ENCODE measurements at places on chromosomes 7 and 10.
A peak's percentile ranks its signal among the peaks of the same experiment; 100 is the strongest.

DNA sequence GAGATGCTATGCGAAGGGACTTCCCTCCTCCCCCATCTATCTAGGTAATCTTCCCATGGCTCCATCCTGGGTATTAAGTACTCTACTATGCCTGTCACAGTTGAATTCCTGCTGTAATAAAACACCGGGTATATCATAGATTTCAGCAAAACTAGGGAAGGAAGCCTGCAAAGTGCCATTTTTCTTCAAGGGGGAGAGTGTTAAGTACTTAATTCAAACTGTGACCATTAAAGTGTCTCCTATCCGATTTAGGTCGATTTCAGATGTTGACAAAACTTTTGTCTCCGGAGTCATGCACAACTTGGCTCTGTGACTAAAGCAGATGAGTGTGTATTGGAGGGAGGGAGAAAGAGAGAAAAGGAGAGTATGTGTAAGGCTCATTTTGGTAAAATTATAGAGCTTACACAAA lies 4.6 kb downstream of the HOXA4 start:
- DNase-seq = no peak

- DNase-seq = no peak
Observed at GRCh38 chr7:117319181-117319580, 3.7 kb downstream of the WNT2 start.

GRCh38 chr10:11551916-11552602 lies 59.4 kb downstream of the USP6NL start:
- no peak for DNase-seq

- no peak for DNase-seq
Observed at GRCh38 chr7:131021460-131021859, 287.5 kb upstream of the KLF14 start.

GRCh38 chr10:116674901-116675423 lies 54.2 kb downstream of the PNLIPRP2 start:
- DNase-seq = no peak

DNA sequence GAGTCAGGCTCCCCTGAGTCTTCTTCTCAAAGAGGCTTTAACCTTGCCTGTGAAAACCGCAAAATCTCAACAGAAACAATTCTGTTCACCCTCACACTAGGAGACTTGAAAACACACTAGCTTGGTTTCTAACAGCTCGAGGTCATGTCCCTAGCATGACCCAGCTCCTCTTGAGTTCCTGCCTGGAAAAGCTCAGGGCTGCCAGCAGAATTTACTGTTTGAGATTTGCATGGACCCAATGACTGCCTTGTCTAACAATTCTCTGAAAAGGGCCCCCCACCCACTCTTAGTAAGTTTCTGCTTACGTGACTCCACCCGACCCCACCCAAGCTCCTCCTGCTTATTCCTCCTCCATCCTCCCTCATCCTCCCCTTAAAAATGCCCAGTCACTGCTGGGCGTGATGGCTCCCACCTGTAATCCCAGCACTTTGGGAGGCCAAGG lies 85.1 kb upstream of the KMT2C start:
- DNase-seq = no peak

DNA sequence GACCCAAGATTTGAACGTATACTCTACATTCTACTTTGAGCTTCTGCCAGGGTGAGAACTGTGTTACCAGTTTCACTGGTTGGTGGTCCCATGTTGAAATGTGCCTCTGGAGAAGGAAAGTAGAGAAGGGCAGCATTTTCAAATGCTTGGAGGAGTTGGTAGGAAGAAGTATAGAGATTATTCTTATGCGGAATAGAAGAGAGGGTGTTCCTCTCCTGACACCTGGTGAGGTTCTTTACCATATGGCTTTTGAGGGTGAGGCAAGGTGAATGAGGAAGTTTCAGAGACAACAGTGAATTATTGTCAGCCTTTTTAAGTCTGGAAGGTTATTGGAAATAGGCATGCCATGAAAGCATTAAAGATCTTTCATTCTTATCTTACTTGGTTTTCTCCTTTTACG lies 34.3 kb downstream of the R3HCC1L start:
- no peak for DNase-seq

DNA sequence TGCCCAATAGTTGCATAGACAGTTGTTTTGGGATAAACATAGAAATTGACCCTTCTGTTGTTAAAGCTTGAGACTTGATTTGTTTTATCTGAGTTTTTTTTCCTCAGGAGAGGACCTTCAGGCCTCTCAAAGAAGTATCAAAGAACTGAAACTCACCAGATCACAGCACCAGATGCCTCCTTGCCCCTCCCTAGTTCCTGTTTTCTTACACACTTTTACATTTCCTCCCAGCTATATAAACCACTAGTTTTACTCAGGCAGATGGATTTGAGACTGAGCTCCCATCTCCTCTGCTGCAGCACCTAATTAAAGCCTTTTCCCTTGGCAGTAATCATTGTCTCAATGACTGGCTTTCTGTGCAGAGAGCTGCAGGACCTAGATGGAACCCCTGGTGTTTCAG lies 150.6 kb upstream of the NRG3 start:
- DNase-seq = no peak

DNA sequence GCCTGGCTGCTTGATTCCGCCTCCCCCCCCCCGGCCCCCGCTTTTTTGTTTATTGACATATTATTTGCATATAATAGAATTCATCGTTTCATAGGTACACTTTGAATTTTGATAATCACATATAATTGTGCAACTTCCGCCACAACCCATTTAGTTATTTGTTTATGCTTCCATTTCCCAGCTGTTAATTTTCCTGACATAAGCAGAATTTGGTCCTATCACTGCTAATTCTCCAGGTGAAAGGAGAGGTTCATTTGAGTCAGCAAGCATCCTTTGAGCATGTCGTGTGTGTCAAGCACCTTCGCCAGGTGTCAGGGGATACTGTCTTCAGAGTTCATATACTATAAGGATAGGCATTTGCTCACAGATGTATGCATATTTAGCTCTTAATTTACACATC lies 102.2 kb downstream of the CELF2 start:
- DNase-seq = no peak

DNA sequence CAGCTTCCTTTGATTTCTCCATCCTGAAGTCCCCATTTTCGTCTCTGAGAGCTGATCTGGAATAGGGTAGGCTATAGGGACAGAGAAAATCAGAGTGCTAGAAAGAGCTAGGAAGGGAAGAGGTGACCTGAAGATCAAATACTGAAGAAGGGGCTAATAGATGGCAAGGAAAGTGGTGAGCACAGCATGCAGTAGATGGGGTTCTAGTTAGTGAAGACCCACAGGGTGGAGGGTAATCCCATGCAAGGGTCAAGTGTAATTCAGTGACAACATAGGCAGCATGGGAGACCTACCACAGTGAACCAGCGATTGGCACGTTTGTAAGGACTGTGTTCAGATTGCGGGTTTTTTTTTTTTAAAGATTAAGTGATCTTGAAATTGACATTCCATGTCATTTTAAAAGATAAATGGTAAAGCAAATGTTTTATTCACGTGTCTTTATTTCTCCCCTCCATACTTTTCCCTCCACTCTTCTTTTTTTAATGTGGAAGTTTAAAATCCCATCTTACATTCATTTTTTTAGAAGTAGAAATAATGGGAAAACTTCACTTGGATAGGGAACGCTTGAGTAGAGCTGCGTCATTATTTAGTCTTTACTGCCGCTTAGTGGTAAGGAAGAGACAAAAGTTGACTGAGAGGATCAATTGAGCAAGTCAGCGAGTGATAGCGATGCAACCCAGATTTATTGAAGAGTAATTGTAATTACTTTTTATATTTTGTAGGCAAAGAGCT lies 21.0 kb upstream of the ABI1 start:
- DNase-seq = peak; percentile 76

- no peak for DNase-seq
Observed at GRCh38 chr10:45487735-45488134, 113.7 kb downstream of the ALOX5 start.

- DNase-seq = no peak
Observed at GRCh38 chr7:12111422-12112405, 99.4 kb upstream of the TMEM106B start.

DNA sequence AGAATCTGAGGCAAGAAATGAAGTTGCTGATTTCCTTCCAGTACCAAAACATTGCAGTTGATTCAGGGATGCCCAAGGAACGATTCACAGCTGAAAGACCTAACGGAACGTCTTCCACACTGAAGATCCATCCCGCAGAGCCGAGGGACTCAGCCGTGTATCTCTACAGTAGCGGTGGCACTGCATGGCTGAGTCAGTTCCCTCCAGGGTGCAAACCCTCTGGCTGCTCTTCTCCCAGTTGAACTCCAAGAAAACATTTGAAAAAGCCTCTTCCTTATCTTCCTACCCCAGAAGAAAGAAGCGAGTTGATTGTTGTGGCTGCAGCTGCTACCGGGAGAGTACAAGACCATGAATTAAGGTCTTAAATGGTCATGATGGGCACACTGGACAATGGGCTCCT lies 147.1 kb upstream of the PRSS1 start:
- no peak for DNase-seq

GRCh38 chr10:22816298-22816653 lies 101.9 kb upstream of the PIP4K2A start:
- no peak for DNase-seq

DNA sequence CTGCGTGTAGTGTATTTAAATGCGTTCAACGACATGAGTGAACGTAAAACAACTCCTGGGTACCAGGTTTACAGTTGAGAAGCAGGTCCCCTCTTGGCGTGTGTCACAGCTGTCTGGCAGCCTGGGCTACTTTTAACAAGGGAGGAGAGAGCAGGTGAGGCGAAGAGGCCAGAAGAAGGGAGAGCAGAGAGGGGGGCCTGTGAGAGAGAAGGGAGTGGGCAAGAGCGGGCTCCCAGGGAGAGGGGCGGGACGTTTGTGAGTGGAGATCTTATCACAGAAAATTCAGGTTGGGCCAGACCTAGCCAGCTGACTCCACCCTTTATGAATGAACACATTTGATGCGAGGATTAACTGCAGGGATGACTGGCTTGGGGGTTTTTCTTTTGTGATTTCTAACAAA lies 154.0 kb downstream of the CAMK1D start:
- no peak for DNase-seq

DNA sequence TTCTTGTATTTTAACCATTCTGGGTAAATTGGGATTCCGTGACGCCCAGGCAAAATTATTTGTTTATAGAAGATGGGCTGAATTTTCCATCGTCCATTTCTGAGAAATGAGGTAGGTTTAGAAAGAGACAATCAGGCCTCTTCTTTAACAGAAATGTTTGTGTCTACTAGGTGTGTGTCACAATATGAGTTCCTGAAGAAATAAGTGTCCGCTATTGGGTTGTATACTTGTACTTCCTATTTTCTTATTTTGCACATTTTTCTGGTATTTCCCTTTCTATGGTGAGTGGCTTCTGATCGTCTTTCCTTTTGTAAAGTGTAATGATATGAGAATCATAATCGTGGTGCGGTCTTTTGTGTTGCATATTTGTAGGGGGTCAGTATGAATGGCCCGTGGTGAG lies 83.9 kb downstream of the TCF7L2 start:
- DNase-seq = no peak

GRCh38 chr10:89888321-89889070 lies 187.1 kb downstream of the KIF20B start:
- DNase-seq = no peak

GRCh38 chr7:143495851-143496250 lies 18.2 kb downstream of the TAS2R41 start:
- DNase-seq = no peak

GRCh38 chr10:124700293-124701037 lies 43.7 kb downstream of the FAM53B start:
- DNase-seq = no peak

GRCh38 chr7:150973571-150974451 lies 4.3 kb downstream of the KCNH2 start:
- no peak for DNase-seq

- DNase-seq = no peak
Observed at GRCh38 chr10:70954381-70955176, 66.2 kb upstream of the PCBD1 start.

DNA sequence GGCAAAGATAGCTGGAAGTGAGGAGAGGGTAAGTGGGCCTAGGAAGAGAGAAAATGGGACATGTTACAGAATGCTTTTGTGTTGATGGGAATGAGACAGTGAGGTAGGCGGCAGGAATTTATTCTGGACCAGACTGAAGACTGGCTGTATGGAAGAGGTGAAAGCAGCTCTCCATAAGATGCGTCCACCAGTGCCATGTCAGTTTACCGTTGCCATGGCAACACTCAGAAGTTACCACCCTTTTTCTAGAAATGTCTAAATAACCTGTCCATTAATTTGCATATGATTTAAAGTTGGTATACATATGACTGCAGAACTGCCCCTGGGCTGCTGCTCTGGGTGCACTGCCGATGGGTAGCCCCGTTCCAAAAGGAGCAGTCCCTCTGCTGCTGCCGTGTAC lies 46.7 kb downstream of the RAB18 start:
- no peak for DNase-seq

DNA sequence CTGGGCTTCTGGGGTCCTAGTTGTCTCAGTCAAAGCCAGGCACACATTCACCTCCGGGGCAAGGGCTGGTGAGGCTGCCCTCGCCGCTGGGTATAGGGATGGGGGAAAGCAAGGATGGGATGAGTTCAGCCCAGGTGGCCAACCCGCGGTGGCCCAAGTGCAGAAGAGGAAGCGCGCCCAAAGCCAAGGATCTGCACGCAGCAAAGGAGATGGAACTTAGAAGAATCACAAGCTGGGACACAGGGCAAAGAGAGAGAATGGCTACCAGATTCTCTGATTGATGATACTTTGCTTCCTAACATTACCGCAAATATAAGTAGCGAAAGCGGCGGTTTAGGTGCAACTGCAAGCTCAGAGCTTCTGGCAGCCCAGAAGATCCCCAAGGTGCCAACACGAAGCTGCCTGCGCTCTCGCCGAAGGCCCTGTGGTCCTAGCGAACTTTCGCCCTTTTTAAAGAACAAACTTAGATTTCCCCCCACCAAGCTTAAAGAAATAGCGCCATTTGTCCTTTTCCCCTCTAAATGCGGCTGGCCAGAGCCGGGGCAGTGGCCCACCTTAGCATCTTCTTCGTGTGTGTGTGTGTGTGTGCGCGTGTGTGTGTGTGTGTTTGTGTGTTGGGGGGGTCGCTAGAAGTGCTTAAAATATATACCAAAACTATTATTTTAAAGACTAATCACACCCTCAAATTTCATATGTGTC lies 927 bp upstream of the MKX start:
- DNase-seq = no peak

DNA sequence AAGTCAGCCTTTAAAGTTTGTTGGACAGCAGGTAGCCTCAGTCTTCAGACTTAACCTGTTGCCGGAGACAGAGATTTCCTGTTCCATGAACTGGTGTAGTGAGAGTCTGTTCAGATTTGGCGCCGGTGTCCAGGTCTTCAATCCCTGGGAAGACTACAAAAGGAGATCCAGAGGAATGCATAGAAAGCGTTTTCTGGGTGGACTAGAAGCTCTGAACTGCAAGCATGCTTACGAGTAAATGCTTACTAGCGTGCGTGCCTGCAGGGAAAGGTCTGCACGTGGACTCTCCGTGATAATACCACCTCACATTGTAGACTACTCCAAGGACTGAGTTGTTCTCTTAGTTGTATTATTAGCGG lies 878 bp downstream of the GLRX3 start:
- no peak for DNase-seq

DNA sequence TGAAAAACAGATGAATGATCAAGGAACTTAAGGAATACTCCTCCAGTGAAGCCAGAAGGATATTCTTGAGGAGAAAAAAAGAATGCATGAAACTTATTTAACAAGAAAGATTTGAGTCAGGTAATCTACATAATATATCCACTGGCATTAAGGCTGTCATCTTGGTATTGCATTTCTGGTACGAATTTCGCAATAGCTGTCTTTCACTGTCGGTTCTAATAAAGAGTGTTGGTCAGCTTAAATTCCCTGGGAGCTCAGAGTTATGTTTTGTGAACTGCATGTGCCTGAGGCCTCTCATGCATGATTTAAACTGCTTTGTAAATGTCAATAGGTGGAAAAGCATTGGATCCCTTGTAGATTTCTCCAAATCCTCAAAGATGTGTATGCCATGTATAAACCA lies 565.3 kb upstream of the GALNT17 start:
- no peak for DNase-seq

- DNase-seq = no peak
Observed at GRCh38 chr7:121017586-121017985, 29.1 kb downstream of the CPED1 start.

Measured in cerebellar cortex (tissue), 1 donor.